ENCODE measurements at places on chromosomes 2 and 18. TPM values are rescaled to one million over a fixed set of nuclear protein-coding genes. Genes with fewer than 3 reads are reported as not detected.

GRCh38 chr2:183172220-183172887 is 48.1 kb downstream of the NUP35 start:
- no peak for DNase-seq

DNA sequence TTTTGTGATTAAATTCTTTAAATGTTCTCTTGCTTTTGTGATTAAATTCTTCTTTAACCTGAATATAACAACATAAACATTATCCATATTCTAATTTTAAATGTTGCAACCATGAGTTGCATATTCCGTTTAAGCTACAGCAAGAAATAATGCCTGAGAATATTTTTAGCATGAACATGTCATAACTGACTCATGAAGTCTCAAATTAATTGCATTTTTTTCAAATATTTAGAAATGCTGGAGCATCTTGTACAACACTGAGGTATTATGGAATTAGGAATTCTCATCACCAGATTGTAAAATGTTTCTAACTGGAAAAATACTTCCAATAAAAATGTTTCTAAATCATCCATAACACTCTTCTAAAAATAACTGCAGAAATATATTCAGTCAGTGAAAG is 14.7 kb downstream of the ROCK2 start:
- no peak for DNase-seq

DNA sequence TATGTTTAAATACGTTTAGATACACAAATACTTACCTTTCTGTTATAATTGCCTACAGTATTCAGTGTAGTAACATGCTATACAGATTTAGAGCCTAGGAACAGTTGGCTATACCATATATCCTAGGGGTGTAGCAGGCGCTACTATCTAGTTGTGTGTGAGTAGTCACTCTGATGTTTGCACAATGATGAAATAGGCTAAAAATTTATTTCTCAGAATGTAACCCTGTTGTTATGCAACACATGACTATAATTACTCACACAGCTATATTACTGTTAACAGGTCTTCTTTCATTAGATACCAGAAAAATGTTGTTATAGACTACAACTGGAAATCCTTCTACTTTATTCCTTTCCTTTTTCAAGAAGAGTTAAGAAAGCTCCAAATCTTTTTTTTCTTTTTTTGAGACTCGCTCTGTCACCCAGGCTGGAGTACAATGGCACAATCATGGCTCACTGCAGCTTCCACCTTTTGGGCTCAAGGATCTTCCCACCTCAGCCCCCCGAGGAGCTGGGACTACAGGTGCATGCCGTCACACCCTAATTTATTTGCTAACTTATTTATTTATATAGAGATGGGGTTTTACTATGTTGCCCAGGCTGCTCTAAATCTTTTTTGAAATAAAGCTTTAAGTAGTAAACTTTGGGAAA is 48.5 kb downstream of the C2orf74 start:
- DNase-seq = no peak

- no peak for DNase-seq
Measured at GRCh38 chr18:48105317-48105716, 174.9 kb upstream of the SMAD2 start.

NR4A2 gene
- total RNA-seq = 3.1 TPM

- no peak for DNase-seq
Measured at GRCh38 chr2:8657423-8658062, 24.3 kb upstream of the ID2 start.

All from heart left ventricle (tissue), 16 donors.